ENCODE measurements at places on chromosomes 3 and 15. TPM values are rescaled to one million over a fixed set of nuclear protein-coding genes. Genes with fewer than 3 reads are reported as not detected.

Gene CORO2B
- 0.09 TPM for total RNA-seq

Gene SOX14
- total RNA-seq: not detected

Gene OR5K2
- total RNA-seq: not detected

Gene CHSY1
- total RNA-seq: 16.3 TPM

Gene GBE1
- total RNA-seq: 9.0 TPM

Gene C15orf39
- total RNA-seq: 38.7 TPM

Gene UCN2
- total RNA-seq: not detected

Gene SLC51A
- not detected for total RNA-seq

Gene CCR8
- total RNA-seq: 2.2 TPM

Gene ZNF860
- total RNA-seq: not detected

Gene HHLA2
- 0.35 TPM for total RNA-seq

Gene MAGEL2
- not detected for total RNA-seq

Gene C3orf33
- total RNA-seq: 3.2 TPM

Gene ANKUB1
- not detected for total RNA-seq

Measured in T-cell (primary cell).